ENCODE measurements at places on chromosomes 11 and 22.
A peak's percentile ranks its signal among the peaks of the same experiment; 100 is the strongest.

DNA sequence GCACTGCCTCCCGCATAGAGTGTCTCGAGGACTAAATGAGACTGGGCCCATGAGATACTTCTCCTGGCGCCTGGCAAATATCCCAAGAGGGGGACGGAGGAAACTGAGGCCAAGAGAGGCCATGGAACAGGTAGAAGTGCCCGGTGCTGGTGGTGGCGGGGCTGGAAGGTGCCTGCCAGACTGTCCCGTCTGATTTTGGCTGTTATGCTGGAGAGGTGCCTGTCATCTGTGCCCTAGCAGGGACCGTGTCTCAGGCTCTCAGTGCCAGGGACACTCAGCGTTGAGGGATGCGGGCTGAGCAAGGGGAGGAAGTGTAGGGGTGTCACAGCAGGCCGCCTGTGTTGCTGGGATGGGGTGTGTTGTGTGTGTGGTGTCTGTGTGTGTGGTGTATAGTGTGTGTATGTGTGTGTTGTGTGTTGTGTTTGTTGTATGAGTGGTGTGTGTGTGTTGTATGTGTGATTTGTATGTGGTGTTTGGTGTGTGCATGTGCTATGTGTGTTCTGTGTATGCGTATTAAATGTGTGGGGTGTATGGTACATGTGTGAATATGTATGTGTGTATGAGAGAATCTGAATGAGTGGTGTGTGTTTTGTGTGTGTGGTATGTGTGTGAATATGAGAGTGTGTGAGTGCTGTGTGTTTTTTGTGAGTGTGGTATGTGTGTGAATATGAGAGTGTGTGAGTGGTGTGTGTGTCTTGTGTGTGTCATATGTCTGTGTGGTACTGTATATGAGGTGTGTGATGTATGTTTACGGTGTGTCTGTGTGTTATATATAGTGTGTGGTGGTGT is 21.3 kb upstream of the SHISAL1 start:
- no peak for DNase-seq

DNA sequence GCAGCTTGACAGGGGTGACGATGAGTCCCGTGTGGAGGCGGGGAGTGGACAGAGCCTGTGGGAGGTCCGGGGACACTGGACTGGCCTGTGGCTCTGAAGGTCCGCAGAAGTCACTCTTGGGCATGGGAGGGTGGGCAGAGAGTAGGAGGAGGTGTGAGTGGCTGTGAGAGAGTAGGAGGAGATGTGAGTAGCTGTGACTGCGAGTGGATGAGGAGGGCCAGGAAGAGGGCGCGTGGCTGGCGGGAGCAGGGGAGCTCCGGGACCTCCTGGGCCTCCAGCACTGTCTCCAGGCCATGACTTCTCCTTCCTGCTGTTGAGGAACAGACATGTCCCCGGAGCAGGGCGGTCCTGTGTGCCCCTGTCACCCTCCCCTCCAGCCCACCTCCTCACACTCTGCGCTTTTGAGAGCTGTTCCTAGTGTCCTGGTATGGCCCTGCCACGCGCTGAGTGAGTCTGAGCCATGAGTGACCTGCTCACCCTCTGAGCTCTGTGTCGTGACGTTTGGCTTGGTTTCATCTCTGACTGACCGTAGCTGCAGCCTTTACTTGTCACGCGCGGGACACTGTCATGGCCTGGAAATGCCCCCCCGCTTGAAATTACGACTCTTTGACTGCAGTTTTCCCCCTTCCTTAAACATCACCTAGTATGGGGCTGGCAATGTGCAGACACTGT is 391.5 kb downstream of the TBC1D22A start:
- no peak for DNase-seq

- DNase-seq = no peak
Observed at GRCh38 chr22:28989484-28989883, 72.1 kb downstream of the C22orf31 start.

DNA sequence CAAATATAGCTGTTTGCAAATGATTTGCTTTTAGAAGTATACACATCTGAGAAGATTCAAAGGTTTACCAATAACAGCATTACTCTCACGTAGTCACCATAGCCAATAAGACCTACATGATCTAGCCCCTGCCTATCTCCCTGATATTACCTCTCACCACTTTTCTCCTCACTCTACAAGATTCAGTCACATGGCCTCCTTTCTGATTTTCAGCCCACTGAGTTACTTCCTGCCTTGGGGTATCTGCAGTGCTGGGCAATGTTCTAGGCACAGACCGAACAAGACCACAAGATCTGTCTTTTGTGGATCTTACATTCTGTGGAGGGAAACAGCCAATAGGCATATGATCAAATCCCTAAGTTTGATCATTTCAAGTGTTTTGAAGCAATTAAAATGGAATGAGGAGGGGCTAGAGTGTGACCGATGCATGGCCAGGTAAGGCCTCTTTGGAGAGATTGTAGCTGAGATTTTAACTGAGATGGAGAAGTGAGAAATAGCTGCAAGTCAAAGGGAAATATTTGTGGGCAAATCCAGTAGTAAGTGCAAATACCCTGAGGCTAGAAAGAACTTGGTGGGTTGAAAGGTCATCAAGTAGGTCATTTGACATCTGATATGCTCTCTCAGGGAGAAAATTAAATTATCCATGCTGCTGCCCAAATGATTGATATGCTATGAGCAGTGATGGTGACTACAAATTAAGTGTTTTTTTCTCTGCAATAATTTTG is 43.1 kb downstream of the ARL14EP start:
- DNase-seq = no peak

GRCh38 chr11:7599209-7599608 is 74.1 kb downstream of the CYB5R2 start:
- no peak for DNase-seq

DNA sequence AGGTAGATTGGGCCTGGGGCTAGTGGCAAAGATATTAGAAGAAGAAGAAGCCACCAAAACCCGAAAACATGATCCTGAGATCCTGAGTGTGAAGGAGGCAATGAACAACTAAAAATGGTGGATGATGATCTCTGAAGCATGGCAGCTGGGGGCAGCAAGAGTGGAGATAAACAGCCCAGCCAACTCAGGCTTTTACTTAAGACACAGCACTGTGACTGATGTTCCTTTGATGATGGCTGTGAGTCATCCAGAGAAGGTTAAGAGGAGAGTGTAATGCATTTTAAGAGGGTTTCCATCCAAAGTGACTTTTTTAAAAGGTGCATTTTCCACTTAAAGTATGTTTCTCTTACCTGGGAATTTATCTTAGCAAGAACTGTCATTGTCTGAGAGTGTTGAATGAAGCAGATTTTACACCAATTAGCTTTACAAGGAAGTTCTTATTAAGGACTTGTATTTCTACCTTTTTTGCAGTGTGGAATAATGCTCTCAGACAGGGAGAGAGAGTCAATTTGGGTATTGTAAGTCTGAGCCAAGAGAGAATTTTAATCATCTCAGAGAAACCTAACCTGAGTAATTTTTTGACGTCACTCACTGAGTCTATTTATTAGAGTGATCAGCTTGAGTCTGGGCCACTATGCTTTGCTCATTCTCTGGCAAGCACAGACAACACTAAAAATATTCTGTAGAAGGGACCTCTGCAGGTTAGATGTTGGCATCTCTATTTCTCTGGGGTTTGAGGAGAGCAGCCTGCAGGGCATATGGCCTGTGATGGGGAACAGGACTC is 14.1 kb upstream of the CALCB start:
- no peak for DNase-seq

GRCh38 chr11:102109896-102110760 is at the start of gene YAP1:
TSS of gene YAP1 (plus strand) at chr11:102110447. CDS start at chr11:102110849, 402 bp downstream.
- peak; percentile 43 for DNase-seq

GRCh38 chr22:35685731-35686130 is 31.9 kb upstream of the APOL5 start:
- DNase-seq = no peak

- no peak for DNase-seq
Observed at GRCh38 chr11:59201353-59201752, 11.4 kb downstream of the MPEG1 start.

GRCh38 chr22:37401401-37402183 is 25.7 kb downstream of the ELFN2 start:
- no peak for DNase-seq

- no peak for DNase-seq
Observed at GRCh38 chr22:36806835-36807234, 10.0 kb downstream of the PVALB start.

DNA sequence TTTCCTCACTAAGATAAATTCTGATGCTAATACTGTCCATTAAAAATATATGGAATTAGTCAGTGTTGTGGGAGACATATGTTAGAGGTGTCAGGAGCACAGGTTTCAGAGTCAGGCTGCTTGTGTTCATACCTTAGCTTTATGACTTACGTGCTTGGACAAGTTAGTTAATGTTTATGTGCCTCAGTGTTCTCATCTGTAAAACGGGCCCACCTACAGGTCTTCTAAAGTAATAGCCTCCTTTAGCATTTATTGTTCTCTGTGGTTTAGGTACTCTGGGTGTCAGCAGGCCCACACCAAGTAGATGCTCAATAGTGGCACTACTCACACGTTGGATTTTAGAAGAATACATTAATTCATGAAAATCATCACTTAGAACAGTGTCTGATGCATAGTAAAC is 308.7 kb upstream of the ZC3H12C start:
- no peak for DNase-seq

DNA sequence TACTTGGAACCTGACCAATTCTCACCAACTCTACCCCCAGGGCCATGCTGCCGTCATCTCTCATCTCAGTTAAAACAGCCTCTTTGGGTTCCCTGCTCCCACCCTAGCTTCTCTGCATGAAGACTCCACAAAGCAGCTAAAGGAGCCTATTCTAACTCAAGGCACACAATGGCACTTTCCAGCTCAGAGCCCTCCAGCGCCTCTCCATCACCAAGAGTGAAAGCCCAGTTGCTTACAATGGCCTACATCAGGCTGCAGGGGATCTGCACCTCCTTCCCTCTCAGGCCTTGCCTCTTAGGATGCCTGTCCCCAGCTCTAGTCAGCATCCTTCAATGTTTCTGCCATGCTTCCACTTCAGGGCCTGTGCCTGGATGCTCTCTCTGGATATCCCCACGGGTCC is 83.7 kb upstream of the GNAZ start:
- no peak for DNase-seq

- DNase-seq = peak; percentile 46
Observed at GRCh38 chr22:28019881-28020861, 101.1 kb upstream of the PITPNB start.

DNA sequence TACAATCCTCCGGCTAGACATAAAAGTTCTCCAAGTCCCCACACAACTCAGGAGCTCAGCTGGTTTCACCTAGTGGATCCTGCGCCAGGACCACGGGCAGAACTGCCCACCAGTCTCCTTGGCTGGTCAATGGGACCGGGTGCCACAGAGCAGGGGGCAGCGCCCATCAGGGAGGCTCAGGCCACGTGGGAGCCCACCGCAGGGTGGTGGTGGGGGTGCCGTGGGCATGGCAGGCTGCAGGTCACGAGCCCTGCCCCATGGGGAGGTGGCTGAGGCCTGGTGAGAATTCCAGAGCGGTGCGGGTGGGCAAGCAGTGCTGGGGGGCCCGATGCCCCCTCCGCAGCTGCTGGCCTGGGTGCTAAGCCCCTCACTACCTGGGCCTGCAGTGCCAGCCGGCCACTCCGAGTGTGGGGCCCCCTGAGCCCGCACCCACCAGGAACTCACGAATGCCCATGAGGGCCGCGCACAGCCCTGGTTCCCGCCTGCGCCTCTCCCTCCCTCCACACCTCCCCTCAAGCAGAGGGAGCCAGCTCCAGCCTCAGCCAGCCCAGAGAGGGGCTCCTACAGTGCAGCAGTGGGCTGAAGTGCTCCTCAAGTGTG is 1091.9 kb upstream of the TENM4 start:
- no peak for DNase-seq

GRCh38 chr11:44417731-44418455 is 108.0 kb upstream of the ALX4 start:
- DNase-seq = no peak

GRCh38 chr11:75450826-75451821 is 18.1 kb upstream of the KLHL35 start:
- DNase-seq = no peak

DNA sequence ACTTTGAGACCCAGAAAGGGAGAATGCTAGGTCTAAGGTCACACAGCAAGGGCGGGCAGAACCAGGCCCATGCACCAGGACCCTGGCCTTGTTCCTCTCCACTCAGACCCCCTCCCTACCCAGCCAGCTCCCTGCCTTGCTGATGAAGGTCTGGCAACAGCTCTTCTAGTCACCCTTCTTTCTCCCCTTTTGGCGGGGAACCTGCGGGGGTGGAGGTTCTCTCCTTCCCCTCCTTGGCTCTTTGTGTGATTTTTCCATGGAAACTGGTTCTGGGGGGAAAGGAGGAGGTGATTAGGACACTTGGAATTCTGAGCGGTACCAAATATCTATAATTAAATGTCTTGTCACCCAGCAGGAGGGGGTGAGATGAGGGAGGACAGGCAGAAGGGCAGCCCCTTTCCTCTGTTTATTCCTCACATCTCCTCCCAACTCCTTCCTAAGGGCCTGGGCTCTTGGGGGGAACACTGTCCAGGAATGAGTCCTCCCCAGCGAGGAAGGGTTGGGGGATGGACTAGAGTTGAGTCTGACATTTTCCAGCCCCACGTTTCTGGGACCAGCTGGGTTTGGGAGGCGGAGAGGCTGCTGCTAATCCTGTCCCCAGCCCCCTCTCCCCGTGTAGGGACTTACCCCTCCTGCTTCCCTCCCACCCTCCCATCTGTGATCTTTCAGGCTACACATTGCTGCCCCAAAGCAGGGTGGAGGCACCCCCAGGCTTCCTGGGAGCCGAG is 7.4 kb downstream of the ARHGEF17 start:
- DNase-seq = no peak

- DNase-seq = no peak
Observed at GRCh38 chr11:121265586-121265985, 27.0 kb upstream of the SC5D start.

Measured in activated CD4-positive, alpha-beta T cell treated with anti-CD3 and anti-CD28 coated beads for 1 hour (primary cell).